ENCODE measurements at places on chromosomes 3 and 15.

DNA sequence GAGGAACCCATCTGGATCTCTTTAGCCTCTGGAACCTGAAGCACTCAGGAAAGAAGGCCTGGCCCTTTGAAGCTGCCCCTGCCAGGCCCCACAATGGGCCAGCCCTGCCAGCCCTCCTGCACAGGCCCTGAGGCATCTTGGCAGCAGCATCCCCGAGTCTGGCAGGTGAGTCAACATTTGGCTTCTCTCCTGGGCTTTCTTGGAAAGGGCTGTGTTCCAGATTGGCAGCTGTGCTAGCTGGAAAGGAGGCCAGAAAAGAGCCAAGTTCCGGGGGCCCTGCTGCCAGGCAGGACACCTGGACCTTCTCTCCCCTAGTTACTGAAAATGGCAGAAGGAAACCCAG lies 187.2 kb downstream of the SHQ1 start:
- DNase-seq: no peak

DNA sequence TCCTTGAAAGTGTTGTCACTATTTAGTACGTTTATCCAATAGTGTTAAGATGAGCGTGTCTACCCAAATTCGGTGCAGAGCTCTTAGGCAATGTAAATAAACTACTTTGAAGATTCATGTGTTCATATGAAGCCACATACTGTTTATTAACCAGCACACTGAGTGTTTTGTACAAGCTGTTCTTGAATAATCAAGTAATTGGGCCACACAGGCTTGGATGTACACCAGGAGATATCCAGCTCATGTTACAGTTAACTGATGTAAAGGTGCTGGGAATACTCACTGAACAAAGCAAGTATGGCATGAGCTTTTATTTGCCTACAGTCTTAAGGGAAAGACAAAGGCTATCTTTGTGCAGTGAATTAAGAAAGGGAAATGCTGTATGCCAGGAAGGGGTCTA lies 632 bp upstream of the DHX36 start:
- DNase-seq: no peak

- no peak for DNase-seq
Observed at GRCh38 chr15:101146118-101146702, 105.6 kb downstream of the CHSY1 start.

- no peak for DNase-seq
Observed at GRCh38 chr15:64905119-64905831, 6.4 kb upstream of the ANKDD1A start.

GRCh38 chr3:46674031-46674845 lies 19.2 kb downstream of the ALS2CL start:
- DNase-seq: no peak

DNA sequence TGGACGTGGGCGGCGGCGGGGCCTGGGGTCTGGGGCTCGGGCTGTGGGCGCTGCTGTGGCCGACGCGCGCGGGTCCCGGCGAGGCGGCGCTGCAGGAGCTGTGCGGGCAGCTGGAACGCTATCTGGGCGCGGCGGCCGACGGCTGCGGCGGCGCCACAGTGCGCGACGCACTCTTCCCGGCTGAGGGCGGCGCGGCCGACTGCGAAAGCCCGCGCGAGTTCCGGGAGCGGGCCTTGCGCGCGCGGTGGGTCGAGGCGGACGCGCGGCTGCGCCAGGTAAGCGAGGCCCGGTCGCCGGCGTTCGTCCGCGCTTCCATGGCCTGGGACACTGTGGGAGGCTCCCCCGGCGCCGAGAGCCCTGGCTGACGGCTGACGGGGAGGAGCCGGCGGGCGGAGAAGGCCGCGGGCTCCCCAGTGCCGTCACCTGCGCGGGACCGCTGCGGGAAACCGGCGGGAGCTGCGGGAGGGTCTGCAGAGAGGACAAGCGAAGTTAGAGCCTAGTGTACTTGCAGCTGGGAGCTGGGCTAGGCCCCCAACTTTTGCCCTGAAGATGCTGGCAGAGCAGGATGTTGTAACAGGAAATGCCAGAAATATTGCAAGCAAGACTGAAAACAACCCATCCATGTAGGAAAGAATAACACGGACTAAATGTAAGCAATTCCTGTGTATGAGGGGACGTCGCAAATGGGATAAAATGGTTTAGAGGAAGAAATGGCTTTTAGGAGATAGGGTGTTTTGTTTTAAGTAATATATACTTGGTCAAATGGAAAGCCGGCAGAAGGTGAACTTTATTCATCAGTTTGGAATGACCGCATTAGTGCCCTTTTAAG lies 847 bp downstream of the WHAMM start:
- DNase-seq: no peak

GRCh38 chr3:51676102-51676640 lies 5.1 kb downstream of the TEX264 start:
- no peak for DNase-seq

- DNase-seq: no peak
Observed at GRCh38 chr3:45864760-45865519, 21.4 kb upstream of the CCR9 start.

DNA sequence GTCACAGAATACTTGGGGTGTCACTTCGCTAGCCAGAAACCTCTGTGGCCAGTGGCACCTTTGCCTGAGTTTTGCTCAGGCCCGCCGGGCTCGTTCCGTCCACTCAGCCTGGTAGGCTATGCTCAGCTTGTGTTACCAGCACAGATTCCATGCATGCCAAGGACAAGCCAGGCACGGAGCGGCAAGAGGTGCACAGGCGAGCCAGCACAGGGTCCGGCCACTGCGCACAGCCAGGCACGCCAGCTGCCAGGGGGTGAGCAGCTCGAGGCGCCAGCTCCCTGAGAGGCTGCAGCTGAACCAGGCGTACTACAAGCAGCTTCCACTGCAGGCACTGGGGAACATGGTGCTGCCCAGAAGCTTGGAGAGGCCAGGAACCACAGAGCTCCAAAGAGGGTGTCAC lies 14.7 kb downstream of the PCYT1A start:
- DNase-seq: no peak

DNA sequence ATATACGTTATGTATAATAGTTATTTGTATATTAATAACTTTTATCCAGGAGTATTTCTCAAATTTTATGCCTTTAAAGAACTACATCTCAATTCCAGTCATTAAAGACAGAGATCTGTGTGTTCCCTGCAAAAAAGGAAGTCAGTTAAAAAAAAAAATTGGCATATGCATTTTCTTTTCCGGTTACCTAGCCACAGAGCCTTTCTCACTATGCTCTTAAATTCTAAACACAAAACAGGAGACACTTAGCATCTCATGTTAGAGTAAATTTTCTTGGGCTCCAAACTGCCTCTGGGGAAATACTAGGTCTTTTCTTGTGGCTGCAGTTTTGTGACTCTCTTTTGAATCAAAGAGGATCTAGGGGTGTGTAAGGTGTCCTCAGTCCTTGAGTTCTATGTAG lies 105.9 kb downstream of the KCNH8 start:
- DNase-seq: no peak

DNA sequence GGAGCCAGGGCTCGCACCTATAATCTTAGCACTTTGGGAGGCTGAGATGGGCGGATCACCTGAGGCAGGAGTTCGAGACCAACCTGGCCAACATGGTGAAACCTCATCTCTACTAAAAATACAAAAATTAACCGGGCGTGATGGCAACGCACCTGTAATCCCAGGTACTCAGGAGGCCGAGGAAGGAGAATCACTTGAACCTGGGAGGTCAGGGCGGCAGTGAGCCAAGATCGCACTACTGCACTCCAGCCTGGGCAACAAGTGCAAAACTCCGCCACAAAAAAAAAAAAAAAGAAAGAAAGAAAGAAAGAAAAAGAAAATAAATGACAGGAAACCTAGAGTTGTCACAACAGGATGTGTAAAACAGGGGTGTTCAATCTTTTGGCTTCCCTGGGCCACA lies 3.0 kb upstream of the NMB start:
- no peak for DNase-seq

GRCh38 chr3:59320080-59320479 lies 270.3 kb upstream of the CFAP20DC start:
- DNase-seq: no peak

- no peak for DNase-seq
Observed at GRCh38 chr3:35200056-35200455, 439.3 kb upstream of the ARPP21 start.

GRCh38 chr15:51855612-51856011 lies 26.2 kb downstream of the TMOD3 start:
- DNase-seq: no peak

DNA sequence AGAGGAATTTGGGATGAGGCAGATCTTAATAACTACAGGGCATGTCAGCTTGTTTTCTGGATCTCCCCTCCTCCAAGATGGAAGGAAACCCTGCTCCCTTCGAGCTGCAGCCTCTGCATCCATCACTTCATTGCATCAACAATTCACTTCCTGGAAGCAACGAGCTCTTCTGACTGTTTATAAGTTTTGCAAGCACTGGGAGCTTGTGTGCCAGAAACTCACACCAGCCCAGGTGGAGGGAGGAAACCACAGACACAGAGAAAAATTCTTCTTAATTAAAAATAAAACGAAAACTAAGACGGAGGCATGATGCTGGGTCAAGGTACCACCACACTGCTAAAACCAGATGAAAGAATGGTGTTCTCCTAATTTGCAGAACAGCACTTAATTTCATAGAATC lies 10.6 kb downstream of the LRIG1 start:
- no peak for DNase-seq

GRCh38 chr3:24857945-24858344 lies 363.3 kb upstream of the THRB start:
- no peak for DNase-seq

DNA sequence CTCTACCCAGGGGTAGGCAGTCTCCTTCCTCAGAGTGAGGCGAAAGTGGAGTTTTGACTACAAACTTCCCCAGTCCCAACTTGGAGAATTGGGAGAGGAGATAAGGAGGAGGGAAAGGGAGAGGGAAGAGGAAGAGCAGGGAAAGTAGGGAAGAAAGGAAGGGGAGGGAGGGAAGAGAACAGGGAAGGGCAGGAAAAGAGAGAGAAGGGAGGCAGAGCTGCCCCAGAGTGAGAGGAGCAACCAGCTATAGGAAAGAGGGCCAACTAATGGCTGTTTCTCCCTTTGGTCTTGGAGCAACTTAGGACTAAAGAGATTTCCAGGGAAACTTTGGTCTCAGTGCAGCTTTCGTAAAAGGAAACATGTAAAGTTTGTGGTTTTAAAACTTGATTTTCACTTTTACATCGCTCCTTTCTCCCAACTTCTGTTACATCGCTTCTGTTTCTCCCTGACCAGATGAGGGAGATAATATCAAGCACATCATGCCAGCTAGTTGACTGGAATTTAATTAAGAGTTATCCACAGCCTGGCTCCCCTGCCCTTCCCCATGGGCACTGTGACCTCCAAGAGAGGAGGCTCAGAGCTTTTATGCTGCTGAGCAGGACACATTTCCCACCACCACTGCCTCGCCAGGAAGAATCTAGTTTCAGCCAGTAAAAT lies 1.4 kb downstream of the CA12 start:
- no peak for DNase-seq

DNA sequence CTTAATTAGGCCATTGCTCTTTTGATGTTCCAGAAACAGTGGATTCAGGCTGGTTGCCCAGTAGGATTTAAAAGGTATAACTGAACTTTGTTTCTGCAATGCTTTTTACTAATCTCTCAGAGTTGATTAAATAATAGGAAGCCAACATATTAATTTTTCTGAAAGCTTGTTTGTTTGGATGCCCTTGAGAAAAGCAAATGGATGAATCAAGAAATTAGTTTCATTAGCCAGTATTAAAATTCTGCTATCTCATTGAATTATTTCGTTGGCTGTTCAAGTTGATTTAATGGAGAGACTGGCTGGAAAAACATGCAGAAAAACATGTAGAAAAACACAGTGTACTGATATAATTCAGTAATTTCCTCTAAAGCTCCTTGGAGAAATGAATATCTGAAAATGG lies 178.9 kb upstream of the THRB start:
- no peak for DNase-seq

GRCh38 chr15:82397817-82398216 lies 31.8 kb upstream of the GOLGA6L9 start:
- DNase-seq: no peak

- no peak for DNase-seq
Observed at GRCh38 chr3:26558257-26558656, 64.3 kb upstream of the LRRC3B start.

DNA sequence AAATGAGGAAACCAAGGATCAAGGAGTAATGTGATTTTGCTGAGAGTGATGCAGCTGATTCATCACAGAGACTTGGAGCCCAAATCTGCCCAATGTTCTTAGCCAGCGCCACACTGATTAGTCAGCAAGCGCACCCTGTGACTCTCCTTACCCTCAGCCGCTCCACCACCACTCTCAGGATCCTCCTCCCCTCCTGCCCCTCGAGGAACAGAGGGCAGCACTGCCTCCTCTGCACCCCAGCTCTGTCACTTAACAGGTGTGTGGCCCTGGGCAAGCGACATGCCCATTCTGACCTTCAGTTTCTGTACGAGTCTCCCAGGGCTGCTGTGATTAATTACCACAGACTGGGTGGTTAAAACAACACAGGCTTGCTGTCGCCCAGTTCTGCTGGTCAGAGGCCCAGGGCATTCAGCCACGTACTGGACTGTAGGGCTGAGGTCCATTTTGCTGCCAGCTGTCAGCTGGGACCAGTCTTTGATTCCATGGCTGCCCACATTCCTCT lies 36.1 kb upstream of the HRH1 start:
- no peak for DNase-seq

GRCh38 chr3:5523125-5523524 lies 335.6 kb downstream of the EDEM1 start:
- DNase-seq: no peak

GRCh38 chr3:72139316-72139715 lies 354.4 kb upstream of the PROK2 start:
- DNase-seq: no peak

DNA sequence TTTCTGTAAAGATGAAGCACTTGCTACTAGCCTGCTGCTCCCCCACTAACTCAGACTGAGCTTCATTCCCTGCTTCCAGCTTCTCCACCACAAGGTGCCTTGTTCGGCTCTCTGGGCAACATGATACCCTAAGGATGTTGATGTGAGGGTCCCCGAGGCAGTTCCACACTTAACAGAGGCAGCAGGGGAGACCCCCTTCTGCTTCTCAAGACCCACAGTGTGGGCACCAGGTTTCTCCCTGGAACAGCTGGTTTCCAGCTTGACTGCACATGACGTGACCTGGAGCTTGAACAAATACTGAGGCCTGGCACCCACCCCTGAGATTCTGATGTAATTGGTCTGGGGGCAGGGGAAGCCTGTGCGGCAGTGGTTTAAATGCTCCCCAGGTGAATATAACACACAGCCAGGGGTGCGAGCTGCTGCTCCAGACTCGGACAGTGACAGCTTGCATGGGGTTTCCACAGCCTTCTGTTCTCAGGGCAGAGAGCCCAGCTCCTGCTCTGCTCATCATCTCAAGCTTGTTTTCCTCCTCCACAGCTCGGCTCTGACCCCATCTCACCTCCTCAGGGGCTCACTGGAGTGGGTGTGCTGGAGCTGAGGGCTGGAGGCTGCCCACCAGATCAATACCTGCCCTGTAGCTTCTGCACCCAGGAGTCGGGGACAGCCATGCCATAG lies 95.0 kb upstream of the HACD2 start:
- no peak for DNase-seq

GRCh38 chr3:41163421-41163820 lies 35.9 kb upstream of the CTNNB1 start:
- DNase-seq: no peak

- no peak for DNase-seq
Observed at GRCh38 chr3:114624047-114624445, 330.2 kb downstream of the TIGIT start.

Measured in NCI-H1417 treated with DMSO at 0.1 percent for 48 hours (cell line).